ENCODE measurements at places on chromosomes 7 and 10.
A peak's percentile ranks its signal among the peaks of the same experiment; 100 is the strongest.

- DNase-seq, result no peak
These were observed 2.9 kb downstream of the OLAH start for GRCh38 chr10:15046626-15047025.

- peak; percentile 38 for DNase-seq
These were observed 9.4 kb downstream of the LIMK1 start for GRCh38 chr7:74092964-74093471.

GRCh38 chr7:105345725-105346124, 43.0 kb downstream of the SRPK2 start:
- DNase-seq, result peak; percentile 38

GRCh38 chr7:55101359-55101758, 82.5 kb downstream of the EGFR start:
- DNase-seq, result no peak

DNA sequence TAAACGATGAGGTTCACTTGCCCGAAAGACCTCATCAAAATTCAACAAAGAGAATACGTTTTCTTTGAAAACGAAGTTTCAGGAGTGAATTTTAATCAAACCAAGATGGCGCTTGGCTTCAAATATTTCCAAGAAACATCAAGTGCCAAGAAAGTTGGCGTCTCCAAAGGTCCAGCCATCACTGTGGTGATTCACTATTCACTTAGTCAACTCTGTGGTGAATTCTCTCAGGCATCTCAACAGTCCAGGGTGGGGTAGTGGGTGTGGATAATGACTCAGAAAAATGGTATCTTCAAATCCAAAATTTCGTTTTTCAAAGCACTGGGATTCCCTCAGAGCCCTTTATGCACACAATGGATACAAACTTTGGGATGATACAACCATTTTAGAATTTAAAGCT, 133.1 kb downstream of the SVIL start:
- DNase-seq, result no peak

- DNase-seq, result no peak
These were observed 1.4 kb downstream of the VOPP1 start for GRCh38 chr7:55570939-55571338.

GRCh38 chr7:127652333-127653248, 597 bp downstream of the SND1 start:
- no peak for DNase-seq

DNA sequence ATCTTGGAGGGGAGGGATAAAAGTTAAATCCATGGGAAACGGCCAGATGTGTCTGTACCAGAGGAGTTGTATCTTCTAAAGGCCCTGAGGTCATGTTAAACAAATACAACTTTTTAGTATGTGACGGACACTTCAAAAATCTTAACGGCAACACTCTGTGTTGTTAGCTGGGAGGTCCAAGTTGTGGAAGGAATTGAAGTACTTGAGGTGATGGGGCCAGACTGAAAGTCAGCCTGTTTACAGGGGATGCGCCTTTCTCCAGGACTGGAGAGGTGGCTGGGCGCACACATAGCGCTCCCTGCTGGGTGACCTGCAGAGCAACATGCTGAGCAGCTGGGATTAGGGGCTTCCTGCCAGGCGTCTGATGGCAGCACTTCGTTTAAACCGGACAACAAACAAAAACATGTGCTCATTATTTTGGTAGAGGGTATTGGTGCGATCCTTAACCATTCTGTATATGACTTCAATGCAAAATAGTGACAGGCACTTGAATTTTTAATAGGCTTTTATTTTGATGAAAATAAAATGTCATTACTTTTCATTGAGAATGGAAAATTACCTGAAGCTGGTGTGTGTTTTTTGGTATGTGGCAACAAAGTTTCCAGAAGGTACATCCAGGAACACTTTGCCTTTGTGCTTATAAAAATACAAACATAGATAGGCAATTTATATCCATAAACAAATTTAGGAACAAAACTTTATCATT, 198.2 kb downstream of the MLLT10 start:
- DNase-seq, result no peak

- no peak for DNase-seq
These were observed 599.0 kb downstream of the SORCS1 start for GRCh38 chr10:106565546-106565945.

DNA sequence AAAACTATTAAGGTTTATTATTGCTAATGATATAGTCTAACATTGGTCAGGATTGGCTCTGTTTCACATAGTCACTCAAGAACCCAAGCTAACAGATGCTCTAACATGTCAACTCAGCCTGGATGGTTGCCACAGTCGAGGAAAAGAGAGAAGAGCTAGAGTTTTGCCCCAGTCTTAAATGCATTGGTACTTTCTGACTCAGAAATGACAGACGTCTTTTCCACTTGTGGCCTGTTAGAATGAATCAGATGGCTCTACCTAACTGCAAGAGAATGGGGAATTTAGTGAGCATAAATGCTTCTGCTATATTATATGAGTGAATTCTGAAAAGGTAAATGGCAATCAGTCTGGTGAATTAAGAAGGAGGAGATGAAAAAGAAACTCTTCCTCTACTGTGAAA, 13.9 kb downstream of the HECTD2 start:
- DNase-seq, result no peak

GRCh38 chr10:103658049-103658577, 164.6 kb downstream of the NEURL1 start:
- DNase-seq, result no peak

DNA sequence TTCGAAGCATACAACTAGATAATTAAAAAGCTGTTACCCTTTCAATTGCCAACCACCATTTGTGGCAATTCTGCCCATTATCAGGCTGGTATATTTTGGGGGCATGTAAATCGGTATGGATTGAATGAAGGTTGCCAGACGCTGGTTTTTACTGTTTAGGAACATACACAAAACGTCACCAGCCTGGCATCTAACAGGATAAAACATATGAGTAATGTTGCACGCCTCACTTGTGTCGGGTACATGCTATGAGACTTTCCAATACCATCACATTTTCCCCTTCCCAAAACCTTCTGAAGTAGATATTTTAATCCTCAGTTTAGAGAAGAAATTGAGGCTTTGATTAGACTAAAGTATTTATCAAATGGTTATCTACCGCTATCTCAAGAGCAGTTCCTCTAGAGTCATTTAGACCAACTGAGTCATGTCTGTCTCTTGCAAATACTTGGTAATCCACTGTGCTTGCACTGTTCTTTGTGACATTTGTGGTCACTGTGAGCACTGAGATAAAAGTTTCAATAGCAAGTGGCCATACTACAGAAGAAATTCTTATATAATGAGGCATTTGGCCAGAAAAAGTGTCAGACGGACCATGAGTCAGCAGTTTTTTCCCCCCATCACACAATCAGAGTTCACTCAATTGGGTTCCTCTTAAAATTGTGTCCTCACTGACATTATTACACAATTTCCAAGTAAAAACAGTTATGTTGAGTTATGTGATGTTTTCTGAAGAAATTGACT, 498.7 kb downstream of the NXPH1 start:
- no peak for DNase-seq

- DNase-seq, result no peak
These were observed 27.3 kb downstream of the RALA start for GRCh38 chr7:39650676-39651075.

GRCh38 chr10:11229893-11230292, 212.2 kb downstream of the CELF2 start:
- no peak for DNase-seq

GRCh38 chr10:116487522-116488430, 58.0 kb upstream of the PNLIP start:
- no peak for DNase-seq

- no peak for DNase-seq
These were observed 9.0 kb downstream of the TACR2 start for GRCh38 chr10:69407621-69408301.

DNA sequence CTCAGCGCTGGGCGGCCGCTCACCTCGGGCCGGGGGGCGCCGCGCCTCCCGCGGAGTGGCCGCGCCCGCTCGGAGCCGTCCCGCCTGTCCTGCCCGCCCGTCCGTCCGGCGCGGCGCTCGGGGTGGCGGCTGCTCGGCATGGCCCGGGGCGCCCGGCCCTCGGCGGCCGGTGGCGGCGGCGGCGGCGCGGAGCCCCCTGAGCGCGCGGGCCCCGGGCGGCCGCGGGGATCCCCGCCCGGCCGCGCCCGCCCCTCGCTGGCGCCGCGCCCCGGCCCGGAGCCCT, 338 bp downstream of the SDK1 start:
- DNase-seq, result no peak

DNA sequence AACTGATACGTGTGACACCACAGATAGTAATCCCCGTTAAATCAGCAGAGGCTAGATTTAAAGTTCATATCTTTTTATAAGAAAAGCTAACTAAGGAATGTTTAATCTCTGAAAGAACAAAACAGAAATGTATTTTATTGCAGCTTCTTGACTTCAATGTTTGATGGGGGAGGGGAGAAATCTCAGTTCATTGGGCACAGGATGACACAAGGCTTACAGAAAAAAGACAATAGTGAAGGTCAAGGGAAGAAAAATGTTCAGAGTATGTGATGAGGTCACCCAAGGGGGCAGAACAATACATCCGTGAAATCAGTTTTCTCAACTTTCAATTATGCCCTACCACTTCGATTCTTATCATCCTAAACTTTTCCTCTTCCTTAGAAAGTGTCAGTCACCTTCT, 102.9 kb downstream of the ELAPOR2 start:
- DNase-seq, result no peak

- no peak for DNase-seq
These were observed 5.8 kb downstream of the CDK6 start for GRCh38 chr7:92830532-92831110.

DNA sequence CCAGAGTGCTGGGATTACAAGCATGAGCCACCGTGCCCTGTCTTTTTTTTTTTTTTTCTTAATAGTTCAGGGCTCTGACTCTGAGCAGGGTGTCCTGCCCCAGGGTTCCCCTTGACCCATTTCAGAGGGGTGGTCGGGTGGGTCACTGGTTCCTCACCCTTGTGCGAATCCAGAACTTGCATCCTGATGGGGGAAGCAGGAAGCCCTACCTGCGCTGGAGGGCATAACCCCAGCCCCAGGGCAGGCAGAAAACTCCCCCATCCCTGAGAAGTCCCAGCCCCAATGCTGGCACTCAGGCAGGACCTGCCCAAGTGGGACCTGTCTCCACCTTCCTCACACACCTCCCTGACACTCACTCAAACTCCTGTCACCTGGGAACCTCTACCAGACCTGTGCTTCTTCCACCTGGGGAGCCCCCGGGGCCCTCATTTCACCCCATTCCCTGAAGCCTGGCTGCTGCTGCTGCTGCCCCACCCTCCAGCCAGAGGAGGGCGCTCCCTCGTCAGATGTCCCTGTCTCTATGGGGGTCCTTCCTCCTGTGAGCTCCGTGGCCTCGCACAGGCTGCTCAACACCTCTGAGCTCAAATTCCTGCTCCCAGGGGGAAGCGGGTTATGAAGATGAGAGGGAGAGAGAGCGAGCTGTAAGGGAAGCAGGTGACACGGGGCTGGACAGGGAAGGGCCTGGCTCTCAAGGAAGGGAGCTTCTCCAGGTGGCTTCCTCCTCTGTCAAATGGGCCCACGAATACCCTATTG, 15.1 kb upstream of the ZNF273 start:
- DNase-seq, result peak; percentile 48

DNA sequence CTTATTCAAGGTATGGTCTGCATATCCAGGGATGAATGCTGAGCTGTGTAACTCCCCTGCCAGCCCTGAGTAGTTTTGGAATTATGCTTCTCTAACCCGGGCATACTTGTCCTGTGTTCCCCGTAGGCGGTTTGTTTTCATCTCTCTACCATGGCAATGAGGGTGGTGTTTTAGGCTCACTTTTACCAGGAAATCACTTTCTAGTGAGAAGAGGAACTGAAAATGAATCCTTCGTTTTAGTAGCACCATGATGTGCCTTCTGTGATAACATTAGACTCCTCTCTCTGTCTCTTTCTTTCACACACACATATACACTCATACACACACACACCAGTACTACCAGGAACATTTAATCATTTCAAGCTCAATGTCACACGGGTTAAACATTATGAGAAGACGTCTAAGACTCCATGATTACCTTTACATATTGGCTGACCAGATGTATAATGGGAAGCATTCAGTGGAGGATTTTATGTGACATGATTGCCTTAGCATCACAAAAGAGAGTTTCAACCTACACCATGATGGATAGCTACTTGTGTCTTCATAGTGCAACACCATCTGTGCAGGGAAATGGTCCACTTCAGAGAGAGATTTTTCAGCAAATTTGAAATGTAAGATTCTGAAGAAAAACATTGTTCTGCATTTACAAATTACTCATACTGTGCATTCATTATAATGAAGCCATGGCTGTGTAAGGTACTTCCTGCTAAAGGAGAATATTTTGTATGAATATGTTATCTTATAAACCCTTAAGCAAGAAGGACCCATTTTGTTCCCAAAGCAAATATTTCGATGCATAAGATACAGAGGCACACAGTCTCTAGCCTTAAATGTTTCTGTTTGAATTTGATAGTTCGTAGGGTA, 31.0 kb upstream of the PFKP start:
- no peak for DNase-seq

DNA sequence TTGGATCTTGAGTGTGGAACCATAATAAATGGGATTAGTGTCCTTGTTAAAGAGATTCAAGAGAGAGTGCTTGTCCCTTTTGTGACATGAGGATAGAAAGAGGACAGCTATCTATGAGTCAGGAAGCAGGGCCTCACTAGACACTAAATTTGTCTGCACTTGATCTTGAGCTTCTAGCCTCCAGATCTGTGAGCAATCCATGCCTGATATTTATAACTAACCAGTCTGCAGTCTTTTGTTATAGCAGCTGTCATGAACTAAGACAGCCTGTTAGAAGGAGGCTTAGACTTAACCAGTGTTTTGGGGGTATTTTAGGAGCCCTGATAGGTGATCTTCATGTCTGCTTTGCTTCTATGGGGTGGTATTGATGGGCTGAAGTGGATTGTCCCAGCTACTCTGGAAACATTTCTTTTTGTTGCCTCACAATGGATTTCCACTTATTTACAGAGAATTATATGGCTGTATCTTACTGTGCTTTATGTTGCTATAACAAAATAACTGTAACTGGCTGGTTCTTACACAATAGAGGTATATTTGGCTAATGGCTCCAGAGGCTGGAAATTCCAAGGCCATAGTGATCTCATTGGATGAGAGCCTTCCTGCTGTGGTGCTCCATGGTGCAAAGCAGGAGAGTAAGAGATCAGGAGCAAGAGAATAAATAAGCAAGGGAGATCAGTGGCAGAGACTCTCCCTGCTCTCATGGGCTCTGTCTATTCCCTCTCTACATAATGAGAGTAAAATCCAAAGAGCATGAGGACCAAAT, 23.4 kb upstream of the AKR1C3 start:
- no peak for DNase-seq

DNA sequence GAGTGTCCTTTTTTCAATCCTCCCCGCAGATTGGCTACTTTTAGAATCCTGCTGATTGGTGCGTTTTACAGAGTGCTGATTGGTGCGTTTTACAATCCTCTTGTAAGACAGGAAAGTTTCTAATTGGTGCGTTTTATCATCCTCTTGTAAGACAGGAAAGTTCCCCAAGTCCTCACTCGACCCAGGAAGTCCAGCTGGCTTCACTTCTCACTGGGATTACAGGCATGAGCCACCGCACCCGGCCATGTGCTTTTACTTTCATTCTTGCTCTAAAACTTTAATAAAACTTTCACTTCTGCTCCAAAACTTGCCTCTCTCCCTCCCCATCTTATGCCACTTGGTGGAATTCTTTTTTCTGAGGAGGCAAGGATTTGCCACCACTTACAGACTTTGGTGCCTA, 17.0 kb upstream of the WAPL start:
- no peak for DNase-seq

- DNase-seq, result no peak
These were observed 8.4 kb downstream of the PLCE1 start for GRCh38 chr10:94002156-94002555.

Measured in GF-D8 (cell line).